Right atrium auricular region (tissue), 2 donors: ENCODE measurements at places on chromosomes 3 and 15.

DNA sequence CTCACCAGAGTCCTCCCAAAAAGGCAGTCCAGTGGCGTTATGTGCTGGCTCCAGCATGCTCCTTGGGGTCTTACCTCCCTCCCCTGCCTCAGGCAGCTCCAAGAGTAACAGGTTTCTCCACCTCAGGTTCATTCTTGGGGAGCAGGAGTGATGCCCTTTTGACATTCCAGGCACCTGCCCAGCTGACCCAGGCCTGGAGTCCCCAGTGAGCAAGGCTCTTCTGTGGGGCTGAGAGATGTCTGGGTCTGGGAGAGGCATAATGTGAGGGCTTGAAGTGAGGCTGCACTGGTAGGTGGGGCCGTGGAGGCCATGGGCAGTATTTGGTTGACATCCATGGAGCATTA lies 15.3 kb downstream of the PXYLP1 start:
- no peak for DNase-seq

- no peak for DNase-seq
These were observed 23.3 kb upstream of the HEG1 start for GRCh38 chr3:125078951-125079674.

- no peak for DNase-seq
These were observed 6.8 kb downstream of the ARL6IP5 start for GRCh38 chr3:69091389-69092029.

- no peak for DNase-seq
These were observed 284.5 kb upstream of the MME start for GRCh38 chr3:154795582-154795981.

GRCh38 chr15:75738647-75739325 lies 26.1 kb upstream of the CSPG4 start:
- peak; percentile 94 for DNase-seq

- peak; percentile 96 for DNase-seq
These were observed 42.1 kb downstream of the CORO2B start for GRCh38 chr15:68620721-68621527.

DNA sequence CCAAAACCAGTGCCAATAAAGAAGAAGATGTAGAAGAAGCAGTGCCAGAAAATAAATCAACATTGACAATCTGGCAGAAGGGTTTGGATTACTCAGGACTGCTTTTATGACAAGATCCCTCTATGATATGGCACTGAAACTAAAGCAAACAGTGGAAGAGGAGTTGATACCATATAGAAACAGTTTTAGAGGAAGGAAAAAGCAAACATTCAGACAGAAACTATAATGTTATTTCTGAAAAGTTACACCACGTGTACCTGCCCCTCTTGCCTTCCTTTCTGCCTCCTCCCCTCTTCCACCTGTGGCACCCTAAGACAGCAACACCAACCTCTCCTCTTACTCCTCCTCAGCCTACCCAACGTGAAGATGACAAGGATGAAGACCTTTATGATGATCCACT lies 63.0 kb downstream of the SFMBT1 start:
- DNase-seq, result no peak

- no peak for DNase-seq
These were observed 13.2 kb downstream of the NSUN3 start for GRCh38 chr3:94076055-94076454.

GRCh38 chr3:178002113-178002512 lies 534.1 kb upstream of the KCNMB2 start:
- no peak for DNase-seq

DNA sequence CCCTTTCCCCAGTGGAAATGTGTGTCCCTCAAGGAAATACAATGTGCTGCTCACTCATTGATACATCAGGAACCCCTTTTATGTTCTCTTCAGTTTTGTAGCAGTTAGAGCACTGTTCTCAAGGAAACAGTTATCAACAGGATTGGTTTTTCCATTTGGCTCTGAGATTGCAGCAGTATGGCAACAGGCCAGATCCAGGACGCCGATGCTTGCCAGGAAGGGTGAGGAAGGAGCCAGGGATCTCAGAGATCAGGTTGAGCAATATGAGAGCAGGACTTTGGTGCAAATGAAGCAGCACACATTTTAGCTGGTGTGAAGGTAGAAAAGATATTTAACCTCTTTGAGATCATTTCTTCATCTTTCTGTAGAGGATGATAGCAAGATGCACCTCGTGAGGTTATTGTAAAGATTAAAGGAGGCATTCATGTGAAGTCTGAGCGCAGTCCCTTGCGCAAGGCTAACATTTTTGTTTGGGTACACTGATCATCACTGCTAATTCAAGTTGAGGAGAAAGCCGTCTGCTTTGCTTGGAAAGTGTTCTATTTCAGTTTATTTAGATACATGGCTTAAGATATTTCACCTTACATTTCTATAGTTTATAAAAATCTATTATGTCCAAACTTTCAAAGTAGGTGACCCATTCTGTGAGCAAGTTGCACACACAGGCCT lies 68.5 kb downstream of the KCNH8 start:
- peak; percentile 62 for DNase-seq

DNA sequence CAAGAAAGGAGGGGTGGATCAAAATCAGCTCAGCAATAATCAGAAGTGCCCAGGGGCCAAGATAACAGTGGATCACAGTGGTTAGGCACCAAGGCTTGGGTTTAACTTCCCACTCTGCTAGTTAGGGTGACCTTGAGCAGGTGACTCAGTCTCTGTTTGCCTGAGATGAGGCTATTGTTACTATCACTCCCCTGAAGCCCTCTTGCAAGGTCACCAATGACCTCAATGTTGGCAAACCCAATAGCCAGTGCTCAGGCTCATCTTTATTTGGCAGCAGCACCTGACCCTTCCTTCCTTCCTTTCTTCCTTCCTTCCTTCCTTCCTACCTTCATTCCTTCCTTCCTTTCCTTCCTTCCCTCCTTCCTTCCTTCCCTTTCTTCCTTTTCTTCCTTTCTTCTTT lies 102.4 kb upstream of the HACD2 start:
- DNase-seq, result no peak

DNA sequence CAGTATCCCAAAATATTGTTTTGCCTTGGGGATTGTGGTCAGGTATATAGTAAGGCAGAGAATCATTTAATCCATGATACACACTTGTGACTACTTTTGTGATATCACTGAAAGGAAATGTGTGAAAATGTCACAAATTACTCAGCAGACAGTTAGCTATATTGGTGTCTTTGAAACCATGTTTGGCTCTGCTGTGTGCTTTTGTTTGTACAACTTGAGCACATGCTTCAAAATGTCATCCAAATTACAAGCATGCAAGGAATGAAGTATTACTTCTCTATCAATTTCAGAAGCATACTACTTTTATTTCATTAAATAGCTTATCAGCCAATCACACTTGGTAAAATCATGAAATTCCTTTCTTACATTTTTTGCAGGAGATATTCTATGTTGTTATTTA lies 619.0 kb upstream of the AGTR1 start:
- DNase-seq, result no peak

DNA sequence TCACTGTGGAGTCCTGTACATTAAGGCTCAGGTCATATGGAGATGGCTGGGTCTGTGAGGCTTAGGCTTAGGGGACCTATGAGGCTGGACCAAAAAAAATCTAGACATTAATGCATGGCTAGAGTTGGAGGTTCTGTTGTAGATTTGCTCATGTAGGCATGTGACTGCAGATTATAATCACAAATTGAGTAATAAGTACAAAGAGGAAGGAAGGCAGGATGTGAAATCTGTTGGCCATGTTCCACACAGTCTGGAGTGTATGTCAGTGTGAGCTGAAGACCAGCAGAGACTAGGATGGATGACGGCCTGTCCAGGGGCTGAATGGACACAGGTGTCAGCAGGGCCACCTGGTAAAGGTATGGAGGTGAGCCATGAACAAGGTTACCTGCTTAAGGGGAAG lies at the start of gene ST3GAL6:
Gene ST3GAL6 (plus strand): TSS at position 265 of the 400 bp plus-strand sequence. CDS start 5,101 bp downstream, outside the sequence.
- DNase-seq, result no peak

GRCh38 chr3:110059431-110059830 lies 722.1 kb upstream of the DPPA4 start:
- DNase-seq, result no peak

- no peak for DNase-seq
These were observed 11.0 kb upstream of the ARPP19 start for GRCh38 chr15:52579852-52580251.

DNA sequence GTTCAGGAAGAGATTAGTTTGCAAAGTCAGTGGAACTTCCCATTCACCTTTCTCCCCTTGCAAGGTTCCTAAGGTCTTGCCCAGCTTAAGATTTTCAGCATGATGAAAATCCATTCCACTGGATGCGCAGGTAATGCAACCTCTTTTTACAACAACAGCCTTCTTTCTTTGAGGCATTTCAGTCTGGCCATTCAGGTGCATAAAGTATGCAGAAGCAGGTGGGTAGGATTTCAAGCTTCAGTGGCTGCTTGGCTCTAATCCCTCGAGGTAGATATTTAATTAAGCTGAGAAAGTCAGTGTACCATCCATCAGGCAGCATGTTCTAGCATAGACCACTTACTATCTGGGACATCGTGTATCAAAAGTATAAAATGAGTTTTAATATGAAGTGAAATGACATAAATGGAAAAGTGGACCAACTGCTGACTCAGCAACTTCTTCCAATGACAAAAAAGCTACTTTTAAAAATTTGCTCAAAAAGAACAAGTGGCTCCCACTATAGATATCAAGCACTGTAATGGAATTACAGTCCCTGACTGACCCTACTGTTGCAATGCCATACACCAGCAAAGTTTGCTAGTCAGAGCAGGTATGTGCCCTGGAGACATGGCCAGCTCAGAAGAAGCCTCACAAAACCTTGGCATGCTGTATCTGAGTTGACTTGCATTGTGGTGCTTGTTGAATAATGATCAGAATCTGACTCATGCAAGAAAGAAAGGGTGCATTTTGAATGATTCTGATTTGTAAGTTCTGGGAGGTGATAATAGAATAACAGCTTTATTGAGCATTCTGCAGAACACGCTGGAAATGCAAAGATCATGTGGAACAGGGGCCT lies 459.9 kb upstream of the MCTP2 start:
- DNase-seq, result no peak

DNA sequence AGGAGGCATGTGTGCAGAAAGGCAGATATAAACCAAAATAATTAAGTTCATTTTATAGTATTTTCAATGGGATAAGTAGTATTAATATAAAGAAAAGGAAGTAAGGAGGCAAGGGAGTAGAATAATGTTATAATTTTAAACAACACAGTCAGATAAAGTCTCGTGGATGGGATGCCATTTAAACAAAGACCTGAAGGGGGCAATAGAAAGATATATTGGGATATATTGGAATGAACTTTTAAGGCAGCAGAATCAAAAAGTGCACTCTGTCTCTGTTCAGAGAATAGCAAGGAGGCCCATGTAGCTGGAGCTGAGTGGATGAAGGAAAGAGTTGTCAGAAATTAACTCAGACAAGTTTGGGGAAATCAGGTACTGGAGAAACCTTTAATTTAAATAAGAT lies 158.7 kb downstream of the CGGBP1 start:
- no peak for DNase-seq

- no peak for DNase-seq
These were observed 77.6 kb downstream of the FHIT start for GRCh38 chr3:61173676-61174075.

- no peak for DNase-seq
These were observed 41.9 kb downstream of the PCSK6 start for GRCh38 chr15:101447561-101448071.

DNA sequence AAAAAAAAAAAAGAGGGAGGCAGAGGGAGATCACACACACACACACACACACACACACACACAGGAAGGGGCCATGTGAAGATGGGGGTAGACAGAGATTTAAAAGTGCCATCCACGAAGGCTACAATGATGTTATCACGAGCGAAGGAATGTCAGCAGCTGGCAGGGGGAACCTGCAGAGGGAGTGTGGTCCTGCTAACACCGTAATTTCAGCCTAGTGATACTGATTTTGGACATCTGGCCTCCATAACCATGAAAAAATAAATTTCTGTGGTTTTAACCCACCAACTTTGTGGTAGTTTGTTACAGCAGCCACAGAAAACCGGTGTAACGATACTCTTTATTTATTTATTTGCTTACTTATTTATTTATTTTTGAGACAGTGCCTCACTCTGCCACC lies 76.0 kb downstream of the TMCO5A start:
- DNase-seq, result no peak

DNA sequence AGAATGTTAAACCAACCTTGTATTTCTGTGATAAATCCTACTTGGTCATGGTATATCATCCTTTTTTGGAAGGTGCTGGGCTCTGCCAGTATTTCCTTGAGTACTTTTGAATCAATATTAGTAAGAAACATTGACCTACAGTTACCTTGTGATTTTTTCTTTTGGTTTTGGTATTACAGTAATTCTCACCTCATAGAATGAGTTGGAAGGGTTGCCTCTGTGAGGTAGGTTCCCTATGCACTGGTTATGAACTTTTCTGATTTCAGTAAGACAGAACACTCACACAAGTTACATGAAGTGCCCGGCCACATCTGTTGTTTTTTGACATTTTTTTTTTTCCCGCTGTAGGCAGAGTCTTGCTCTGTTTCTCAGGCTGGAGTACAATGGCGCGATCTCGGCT lies 20.0 kb downstream of the PCCB start:
- no peak for DNase-seq
